ENCODE measurements at places on chromosomes 7 and 10.

DNA sequence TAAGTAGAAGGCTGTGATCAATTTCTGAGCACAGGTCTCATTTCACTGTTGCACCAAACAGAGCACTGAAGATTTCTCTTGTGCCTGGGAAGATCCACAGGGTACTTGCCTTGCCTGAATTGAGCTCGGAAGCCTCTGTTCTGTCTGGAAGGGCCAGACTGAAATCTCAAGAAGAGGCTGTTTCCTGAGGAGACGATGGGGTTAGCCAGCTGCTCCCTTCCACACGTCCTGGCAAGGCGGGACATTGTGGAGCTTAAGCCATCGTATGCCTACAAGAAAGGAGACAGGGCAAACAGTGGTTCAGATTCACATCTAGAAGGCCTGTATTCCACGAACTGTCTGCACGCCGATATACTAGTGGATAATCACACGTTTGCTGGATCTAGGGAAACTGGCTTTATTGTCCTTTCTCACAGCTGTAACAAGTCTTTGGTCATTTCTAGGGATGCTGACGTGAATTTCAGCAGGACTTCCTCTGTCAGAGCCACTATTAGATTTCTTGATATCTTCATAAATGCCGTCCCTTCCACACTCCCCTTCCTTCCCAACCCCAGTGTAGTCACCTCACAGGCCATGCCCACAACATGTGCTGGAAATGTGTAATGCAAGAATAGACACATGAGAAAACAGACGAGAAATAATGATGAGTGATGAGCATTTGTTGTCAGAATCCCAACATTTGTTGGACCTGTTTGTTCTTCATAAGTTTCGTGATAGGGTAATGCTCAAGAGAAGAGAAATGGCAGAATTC, 137.2 kb upstream of the RSU1 start:
- DNase-seq = no peak

- DNase-seq = no peak
Observed at GRCh38 chr7:149621776-149622175, 124.2 kb upstream of the ZNF746 start.

DNA sequence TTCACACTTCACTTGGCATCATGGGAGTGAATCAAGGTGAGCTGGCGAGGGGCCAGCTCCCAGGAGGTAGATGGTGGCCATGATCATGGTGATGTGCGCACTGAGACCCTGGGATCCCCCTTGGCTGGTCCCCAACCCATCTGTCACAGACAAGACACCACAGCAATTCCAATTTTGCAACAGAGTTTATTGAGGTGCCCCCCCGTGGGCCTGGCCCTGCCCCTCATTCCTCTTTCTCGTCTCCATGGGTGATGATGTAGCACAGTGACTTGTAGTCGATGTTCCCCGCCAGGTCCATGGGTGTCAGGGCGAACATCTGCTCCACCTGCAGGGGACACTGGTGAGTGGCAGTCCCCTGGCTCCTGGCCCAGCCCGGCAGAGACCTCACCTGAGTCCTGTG, 2.4 kb downstream of the MYL7 start:
- no peak for DNase-seq

DNA sequence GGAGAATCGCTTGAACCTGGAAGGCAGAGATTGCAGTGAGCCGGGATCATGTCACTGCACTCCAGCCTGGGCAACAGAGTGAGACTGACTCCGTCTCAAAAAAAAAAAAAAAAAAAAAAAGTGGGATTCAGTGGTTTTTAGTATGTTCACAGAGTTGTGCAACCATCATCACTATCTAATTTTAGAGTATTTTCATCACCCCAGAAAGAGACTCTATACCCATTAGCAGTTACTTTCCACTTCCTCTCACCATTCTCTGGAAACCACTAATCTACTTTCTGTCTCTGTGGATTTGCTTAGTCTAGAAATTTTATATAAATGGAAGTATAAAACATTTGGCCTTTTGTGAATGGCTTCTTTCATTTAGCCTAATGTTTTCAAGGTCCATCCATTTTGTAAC, 113.4 kb downstream of the ST7 start:
- no peak for DNase-seq

- peak; percentile 26 for DNase-seq
Observed at GRCh38 chr7:104296900-104297299, 31.5 kb upstream of the LHFPL3 start.

DNA sequence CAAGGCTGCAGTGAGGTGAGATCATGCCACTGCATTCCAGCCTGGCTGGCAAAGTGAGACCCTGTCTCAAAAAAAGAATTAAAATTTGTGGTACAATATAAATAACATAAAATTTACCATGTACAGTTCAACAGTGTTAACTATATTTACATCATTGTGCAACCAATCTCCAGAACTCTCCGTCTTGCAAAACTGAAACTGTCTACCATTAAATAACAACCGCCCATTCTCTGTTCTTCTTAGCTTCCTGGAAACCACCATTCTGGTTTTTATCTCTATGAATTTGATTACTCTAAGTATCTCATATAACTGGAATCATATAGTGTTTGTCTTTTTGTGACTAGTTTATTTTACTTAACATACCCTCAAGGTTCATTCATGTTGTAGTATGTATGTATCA, 167.6 kb downstream of the AUTS2 start:
- no peak for DNase-seq

DNA sequence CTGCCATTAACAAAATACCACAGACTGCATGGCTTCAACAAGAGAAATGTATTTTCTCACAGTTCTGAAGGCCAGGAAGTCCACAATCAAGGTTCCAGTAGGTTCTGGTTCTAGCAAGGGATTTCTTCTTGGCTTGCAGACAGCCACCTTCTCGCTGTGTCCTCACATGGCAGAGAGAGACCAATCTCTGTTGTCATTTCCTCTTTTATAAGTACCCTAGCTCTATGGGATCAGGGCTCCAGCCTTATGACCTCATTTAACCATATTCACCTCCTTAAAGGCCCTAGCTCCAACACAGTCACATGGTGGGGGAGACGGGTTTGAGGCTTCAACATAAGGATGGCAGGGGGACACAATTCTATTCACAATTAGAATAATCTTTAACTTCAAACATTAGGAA, 23.6 kb downstream of the ABI1 start:
- DNase-seq = no peak

GRCh38 chr10:98489561-98490481, 43.1 kb upstream of the HPS1 start:
- DNase-seq = peak; percentile 55

- DNase-seq = no peak
Observed at GRCh38 chr10:1581189-1581588, 156.1 kb downstream of the ADARB2 start.

DNA sequence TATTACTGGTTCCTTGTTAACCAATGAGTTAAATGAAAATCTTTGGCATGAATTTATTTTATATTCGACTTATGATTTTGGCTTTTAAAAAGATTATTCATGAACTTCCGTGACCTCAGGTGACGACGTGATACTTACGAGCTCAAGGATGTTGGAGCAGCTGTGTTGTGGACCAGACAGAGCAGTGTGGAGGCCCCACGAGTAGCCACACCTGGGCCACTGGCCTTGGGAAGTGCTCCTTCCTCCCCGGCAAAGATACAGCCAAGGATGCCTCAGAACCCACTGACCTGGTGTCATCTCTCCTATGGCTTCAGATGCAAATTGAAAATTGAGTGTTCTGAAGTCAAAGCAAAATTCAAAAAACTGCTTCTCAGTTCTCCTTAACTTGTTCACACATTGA, 147.5 kb upstream of the PPP2R2D start:
- no peak for DNase-seq

DNA sequence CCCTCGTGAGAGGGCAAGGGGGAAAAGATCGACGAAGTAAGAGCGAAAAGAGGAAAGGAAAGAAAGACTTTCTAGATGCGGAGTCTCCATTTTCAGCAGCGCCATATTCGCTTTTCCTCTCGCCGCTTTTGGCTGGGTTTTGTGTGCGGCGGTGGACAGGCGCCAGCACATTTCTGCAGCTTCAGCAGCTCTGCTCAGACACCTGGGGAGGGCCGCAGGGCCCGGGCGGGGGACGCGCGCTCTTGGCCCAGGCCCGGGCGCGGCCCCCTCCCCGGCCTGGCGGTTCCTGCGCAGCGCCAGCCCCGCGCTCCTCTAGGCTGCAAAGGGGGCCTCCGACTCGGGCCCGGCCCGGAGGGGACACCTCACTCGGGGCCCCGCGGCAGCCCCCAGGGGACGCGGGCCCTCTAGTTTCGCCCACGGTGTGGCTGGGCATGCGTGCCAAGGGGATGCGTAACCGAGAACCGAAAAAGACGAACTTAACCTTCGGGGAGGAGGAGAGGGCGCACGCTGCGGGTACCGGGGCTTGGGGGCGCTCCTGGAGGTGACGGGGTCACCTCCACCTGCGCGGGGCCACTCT, 34.5 kb upstream of the EBLN1 start:
- peak; percentile 8 for DNase-seq

- DNase-seq = peak; percentile 44
Observed at GRCh38 chr7:107147464-107148393, 21.1 kb upstream of the HBP1 start.

DNA sequence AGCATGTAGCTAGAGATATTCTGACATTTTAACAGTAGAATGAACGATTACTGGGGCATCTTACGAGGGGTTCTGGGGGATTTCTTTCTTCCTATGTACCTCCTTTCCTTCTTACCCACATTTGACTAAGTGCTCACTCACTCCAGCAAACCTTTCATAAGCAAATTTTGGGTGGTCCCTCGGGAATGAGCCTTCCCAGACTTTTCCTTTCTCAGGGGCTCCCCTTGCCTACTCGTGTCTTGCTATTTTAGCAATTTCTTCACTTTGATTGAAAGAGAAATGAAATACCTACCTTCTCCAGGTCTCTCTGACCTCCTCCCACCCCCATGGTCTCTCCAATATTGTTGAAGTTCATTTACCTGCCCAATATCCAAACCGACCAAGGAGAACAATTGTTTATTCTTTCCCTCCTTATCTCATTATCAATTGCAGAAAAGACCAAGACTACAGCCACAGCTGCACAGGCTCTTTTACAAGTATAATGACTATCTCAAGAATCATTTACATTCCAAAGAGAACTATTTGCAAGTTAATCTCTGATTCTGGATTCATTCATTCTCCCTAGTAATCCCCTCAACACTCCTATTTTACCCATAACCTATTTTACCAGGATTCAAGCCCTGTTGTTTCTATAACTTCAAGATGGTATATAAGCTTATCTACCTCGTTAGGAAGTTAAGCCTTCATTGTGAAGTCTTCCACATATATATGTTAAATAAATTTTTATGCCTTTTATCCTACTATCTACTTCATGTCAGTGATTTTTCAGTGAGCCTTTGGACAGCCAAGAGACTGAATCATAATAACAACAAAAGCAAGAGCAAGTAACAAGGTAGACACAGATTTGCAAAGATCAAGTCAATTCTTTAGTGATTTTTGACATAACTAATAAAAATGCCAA, 480.6 kb downstream of the IPMK start:
- DNase-seq = no peak

DNA sequence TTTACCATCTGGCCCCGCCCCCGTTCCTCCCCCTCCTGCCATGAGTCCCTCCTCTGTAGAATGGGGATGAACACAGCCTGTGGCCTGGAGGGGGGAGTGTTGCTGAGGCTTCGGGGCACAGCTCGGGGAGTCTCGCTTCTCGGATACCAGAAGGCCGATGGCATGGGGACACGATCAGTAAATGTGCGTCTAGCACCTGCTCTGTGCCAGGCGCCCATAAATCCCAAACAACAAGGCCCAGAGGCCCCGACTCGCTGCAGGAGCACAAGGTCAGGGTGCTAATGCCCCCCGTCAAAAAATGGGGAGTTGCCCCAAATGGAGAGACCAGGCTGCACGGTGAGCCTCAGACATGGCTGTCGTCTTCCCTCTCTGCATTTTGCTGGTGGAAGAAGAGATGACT, 40.7 kb downstream of the JAKMIP3 start:
- no peak for DNase-seq

DNA sequence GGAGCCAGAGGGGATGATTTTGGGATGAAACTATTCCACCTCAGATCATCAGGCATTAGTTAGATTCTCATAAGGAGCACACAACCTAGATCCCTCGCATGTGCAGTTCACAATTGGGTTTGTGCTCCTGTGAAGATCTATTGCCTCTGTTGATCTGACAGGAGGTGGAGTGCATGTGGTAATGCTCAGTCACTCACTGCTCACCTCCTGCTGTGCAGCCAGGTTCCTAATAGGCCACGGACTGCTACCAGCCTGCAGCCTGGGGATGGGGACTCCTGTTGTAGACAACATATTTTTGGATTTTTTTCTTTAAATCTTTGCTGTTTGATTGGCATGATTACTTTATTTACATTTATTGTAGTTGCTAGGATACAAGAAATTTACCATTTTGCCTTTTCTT, 765.0 kb downstream of the INHBA start:
- no peak for DNase-seq

- no peak for DNase-seq
Observed at GRCh38 chr10:70964245-70964644, 75.9 kb upstream of the PCBD1 start.

GRCh38 chr7:138889582-138890498, 91.3 kb downstream of the KIAA1549 start:
- peak; percentile 52 for DNase-seq
